ENCODE measurements at places on chromosomes 12 and 14.

DNA sequence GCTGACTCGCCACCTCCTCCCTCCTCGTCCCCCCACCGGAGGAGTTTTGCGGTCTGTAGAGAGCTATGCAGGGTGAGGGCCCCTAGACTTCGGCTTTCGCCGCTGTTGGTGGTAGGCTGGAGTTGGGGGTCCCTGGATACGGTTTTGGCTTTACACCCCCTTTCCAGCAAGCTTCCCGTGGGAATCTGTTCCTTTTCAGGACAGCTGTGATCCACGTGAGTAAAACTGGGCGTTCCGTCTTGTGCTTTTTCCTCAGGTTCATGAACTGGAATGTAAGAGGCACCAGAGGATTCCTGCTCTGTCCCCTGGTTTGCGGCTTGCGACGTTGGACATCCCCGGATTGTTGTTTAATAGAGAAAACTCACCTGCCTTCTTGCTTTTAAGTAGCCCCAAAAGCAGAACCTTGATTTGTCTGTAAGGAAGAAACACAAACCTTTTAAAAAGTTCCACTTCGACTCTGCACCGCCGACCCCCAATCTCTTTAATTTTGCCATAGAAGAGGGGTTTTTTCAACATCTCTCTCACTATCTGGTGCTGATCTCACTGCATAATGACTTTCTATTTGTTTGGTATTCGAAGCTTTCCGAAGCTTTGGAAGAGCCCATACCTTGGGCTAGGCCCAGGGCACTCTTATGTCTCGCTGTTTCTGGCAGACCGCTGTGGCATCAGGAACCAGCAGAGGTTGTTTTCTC, 490 bp downstream of the PRORP start:
- peak; percentile 20 for DNase-seq

DNA sequence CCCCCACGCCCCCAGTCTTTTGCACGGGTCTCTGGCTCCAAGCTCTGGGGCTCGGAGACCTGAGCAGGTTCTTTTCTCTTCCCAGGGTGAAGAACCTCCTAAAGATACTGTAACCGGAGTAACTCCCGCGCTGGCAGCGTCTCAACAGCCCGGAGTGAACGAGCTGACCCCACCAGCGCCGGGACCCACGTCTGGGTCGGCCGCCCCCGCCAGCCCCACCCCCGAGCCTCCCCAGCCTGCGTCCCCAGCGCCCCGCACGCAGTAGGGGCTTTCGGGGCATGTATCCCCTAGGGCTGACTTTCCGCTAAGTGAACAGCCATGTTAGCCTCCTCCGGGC, 858 bp downstream of the SLC35F4 start:
- DNase-seq, result no peak

- DNase-seq, result no peak
Measured at GRCh38 chr12:123141615-123142517, 9.0 kb downstream of the PITPNM2 start.

- DNase-seq, result peak; percentile 17
Measured at GRCh38 chr14:81211844-81212243, 8.9 kb downstream of the GTF2A1 start.

DNA sequence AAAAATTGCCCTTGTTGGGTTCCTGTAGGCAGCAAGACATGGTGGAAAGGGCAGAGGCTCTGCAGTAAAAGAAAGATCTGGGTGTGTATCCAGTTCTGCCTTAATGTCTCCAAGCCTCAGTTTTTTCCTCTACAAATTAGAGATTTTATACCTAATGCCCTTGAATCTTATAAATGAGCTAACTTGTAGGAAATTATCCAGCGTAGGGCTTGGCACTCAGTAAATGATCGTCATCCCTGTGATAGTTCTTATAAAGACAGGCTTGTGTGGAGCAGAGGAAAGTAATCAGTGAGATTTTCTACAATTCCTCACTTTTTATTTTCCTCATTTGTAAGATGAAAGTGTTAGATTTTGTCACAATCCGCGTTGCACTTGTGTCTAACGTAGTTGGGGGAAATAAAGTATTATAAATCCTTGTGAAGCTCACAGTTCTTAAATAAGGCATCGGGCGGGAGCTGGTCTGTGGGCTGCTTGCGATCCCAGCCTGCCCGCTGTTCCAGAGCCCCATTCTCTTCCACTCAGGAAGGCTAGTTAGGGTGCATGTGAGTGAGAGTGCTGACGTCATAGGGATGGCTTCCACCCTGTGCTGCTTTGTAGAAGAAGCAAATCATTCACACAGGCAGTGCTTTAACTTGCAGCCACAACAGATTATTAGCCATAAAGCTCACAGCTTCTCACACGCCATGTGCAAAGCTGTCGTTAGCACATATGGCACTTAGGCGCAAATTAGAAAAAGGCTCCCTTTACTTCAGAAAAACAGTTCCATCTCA, 87.6 kb downstream of the EML1 start:
- no peak for DNase-seq

GRCh38 chr14:29311983-29312382, 545.4 kb downstream of the FOXG1 start:
- no peak for DNase-seq

- DNase-seq, result no peak
Measured at GRCh38 chr14:92538412-92538985, 24.9 kb downstream of the RIN3 start.

DNA sequence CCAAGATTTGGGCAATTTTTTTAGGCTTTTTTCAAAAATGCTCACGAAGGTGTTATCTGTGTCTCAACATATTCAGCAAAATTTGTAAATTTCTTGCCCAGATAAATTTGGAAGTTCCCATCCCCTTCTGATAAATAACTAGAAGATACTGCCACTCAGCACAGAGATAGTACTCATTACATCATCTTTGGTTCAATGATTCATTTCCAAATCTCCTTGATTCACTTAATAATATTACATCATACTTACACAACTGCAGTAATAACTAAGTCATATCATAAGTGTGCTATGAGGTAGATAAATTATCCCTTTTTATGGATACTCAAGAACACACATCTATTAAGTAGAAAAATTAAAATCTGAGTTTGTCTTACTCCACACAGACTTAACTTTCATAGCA, 89.4 kb downstream of the RPAP3 start:
- DNase-seq, result no peak

- DNase-seq, result peak; percentile 69
Measured at GRCh38 chr14:90697577-90698206, 118.5 kb downstream of the TTC7B start.

DNA sequence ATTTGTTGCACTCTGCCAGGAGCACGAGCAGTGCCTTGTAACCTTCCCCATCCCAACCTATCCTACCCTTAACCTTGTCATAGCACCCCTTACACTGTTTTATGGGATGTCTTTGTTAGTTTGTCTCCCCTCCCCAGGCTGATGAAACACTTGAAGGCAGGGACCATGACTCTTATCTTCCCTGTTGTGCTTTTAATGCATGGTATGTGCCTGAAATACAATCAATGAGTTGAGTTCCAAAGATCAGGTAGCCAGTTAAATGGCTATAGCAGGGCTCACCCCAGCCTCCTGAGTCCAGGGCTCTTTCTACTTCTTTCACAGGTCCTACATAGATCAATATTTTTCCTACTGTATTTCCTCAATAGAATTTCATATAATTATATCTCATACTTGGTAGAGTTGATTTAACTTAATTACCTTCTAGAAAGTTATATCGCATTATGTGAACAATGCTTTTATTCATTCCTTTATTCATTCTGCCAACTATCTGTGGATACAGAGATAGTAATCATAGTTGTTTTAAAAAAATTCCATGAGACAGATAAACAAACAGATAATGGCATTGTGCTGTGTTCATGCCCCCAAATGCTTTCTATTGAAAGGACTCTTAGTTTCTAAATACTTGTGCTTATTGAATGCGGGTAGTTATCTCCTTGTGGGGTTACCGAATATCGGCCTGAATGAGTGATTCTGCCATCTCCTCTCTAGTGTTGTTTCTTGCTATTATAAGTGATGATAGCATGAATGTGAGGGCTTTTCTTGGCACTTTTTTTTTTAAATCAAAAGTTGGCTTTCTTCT, 347.4 kb downstream of the NPAS3 start:
- no peak for DNase-seq

DNA sequence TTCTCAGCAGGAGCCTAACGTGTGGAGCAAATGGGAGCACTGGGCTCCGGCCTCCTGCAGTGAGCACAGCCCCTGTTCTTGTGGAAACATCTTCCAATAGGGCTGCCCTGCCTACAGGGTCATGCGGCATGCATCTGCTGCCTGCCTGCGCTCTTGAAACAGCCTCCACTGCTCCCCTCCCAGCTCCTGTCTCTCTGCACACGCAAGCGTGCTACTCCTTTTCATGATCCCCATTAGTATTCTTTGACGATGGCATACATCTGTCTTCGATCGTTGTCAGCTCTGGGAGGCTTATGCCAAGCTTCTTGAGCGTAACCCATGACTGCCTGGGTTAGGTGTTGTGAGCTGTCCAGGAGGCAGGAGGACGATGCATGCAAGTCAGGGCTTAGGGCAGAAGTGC, 23.1 kb downstream of the NTF3 start:
- no peak for DNase-seq

DNA sequence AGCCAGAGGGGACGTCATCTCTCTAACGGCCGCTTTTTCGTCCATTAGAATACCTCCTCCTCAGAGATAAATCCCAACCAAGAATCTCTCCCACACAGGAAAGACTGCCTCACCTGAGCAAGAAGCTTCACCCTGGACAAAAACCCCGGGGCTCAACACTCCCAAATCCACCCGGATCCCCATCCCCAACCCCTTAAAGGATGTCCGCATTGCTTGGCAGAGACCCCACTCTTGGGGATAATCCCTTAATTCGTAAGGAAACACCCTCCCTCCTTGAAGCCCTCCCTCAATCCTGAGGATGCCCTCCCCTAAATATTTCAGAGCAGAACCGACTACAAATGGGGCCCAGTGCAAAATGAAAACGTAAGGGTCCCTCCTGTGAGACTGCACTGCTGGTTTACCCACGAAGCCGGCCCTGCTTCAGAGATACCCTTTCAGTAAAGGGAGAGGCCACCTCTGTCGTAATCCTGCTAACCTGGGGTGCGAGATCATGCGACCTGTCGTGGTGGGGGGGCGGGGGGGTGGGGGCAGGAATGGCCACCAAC, 655 bp upstream of the DYNLL1 start:
- no peak for DNase-seq

GRCh38 chr14:103138301-103139131, 15.3 kb downstream of the TNFAIP2 start:
- no peak for DNase-seq

- DNase-seq, result no peak
Measured at GRCh38 chr12:16299403-16299802, 21.9 kb upstream of the SLC15A5 start.

GRCh38 chr14:87017335-87017734, 975.6 kb downstream of the GALC start:
- DNase-seq, result no peak

DNA sequence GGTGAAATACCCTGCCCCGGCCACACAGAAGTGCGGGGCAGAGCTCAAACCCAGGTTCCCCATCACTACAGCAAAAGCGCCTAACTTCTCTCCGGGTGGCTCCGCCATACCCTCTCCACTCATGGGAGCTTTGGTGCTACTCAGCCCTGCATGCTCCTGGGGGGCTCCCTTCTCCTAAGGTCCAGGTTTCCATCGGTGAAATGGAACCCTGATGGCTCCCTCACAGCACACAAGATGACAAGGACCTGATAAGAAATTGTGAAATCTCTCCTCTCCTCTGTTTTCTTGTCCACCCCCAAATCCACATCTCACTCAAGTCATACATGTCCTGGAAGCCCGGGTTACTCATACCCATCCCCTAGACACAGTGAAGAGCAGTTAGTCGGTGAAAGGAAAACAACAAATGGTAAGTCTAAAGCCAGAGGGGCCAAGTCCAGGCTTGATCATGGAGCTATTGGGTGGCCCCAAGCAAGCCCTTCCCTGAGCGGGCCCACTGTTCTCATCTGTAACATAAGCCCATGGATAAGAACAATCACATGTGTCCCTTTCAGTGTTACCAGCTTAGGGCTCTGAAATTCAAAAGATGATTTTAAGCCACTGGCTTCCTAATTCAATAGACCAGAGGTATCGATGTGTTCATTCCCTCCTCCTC, 317.5 kb downstream of the BCL11B start:
- no peak for DNase-seq

Measured in CD4-positive, alpha-beta T cell (primary cell).